ENCODE measurements at places on chromosomes 6 and 20.

DNA sequence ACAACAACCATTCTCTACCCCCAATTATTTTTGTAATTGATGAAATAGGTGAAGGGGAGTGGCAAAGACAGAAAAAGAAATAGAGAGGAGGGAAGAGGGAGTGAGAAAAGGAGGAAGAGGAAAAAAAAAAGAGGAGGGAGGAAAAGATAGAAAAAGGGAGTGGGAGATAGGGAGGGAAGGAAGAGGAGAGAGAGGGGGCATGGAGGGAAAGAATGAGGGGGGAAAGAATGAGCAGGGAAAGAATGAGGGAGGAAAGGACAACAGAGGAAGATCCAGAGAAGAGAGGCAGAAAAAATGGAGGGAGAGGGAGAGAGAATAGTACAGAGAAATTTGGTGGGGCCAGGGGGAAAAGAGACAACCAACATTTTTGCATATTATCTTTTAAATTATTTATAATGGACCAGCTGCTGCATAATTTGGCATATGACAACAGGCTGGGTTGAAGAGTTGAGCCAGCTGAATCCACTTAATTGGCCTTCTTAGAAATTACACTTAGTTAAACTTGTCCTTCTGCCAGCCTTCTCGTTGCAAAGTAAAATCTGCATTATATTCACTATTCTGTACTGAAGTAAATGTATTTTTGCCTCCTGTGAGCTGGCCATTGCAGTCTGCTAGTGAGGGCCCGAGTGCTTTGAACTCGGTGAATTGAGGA, 101.0 kb downstream of the ARHGAP18 start:
- DNase-seq = no peak

DNA sequence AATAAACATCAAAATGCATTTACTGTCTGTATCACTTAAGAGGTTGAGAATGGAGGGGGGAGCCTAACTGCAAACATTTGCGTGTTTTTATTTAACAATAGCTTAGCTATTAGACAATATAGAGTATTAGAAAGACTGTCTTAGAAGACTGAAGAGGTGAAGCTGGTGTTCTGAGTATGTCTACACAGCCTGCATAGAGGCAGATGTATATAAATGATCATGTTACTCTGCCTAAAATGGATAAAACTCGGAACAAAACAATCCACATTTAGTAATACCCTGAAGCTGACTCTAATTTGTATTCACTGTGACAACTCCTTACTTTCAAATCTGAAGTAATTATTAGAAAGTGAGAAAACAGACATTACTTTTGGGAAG, 181.9 kb downstream of the GMPR start:
- DNase-seq = no peak

DNA sequence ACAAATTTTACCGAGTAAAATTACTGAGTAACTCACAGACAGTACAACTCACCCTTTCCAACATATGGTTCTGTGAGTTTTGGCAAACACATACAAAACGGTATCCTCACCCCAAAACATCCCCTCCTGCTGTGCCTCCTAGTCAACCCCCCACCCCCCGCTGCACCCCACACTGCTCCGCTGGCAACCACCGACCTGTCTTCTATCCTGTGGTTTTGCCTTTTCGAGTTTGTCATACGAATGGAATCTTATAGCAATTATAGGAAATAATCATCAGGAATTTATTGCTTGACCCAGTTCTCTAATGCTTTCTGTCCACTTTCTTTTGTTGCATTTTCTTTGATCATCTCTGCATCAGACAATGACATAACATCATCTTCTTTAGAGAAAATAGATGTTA, 312.3 kb downstream of the KIF16B start:
- DNase-seq = no peak

GRCh38 chr6:7241709-7242645, 71.0 kb downstream of the SSR1 start:
- no peak for DNase-seq

GRCh38 chr6:1215884-1216487, 95.9 kb upstream of the FOXQ1 start:
- no peak for DNase-seq
